ENCODE measurements at places on chromosomes 1 and 21. TPM values are rescaled to one million over a fixed set of nuclear protein-coding genes. Genes with fewer than 3 reads are reported as not detected.

DNA sequence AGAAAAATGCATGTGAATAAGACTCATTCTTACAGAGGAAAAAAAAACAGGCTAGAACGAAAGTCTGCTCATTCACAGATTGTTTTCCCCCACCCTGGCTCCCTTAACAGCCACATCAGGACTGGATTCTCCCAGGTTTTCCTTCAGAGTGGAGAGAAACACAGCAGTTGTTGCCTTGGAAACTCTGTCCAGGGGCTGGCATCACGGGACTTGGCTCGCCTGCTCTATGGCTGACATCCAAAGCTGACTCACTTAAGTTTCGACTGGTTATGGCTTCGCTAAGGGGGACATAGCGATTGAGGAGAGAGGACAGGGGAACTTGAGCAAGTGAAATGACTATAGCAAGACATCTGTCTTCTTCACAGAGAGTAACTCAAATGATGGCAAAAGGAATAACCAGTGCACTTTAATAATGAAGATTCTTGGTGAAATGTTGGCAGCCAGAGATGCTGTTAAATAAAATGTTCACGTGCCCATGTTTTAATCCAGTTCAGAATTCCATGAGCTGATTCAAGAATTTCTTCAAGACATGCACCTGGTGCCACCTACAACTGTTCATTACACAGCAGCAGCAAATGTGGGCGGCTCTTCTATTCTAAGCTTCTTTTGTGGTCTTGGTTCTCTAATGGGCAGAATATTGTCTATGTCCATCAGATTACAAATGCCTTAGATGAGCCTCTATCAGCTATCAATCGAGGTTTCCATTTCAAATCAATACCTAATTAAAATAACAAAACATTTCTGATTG lies 21.8 kb downstream of the MIS18A start:
- H3K4me1 ChIP-seq: no peaks in the 10 kb centered on the region
- peaks cover 8% of the 10 kb centered on the region for H3K27me3 ChIP-seq
- H3K36me3 ChIP-seq: no peaks in the 10 kb centered on the region
- no peak overlapping the region for H3K27ac ChIP-seq
- no peak for DNase-seq

DNA sequence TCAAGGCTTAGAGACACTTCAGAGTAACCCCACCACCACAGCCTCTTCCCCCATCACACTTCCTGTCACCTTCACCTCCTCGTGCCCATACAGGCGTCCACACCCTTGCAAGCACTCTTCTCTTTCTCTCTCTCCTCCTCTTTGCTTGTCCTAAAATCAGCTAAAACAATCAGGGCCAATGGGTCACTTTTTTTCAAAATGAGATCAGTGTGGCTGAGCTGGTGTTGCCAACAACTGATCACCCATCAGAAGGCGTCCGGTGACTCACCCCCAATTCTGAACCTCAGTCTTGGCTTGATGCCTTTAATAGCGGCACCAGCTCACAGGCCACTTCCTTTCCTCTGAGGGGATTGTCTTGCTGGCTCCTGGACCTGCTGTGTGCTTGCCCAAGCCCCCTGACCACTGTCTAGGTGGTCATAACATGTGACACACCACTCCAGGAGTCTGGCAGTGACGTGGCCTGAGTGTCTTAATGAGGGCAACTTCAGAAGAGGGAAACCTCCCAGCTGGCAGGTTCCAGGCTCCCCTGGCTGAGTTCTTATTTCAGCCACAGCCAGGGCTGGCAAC lies 1.6 kb downstream of the DRAXIN start:
- peaks cover 34% of the 10 kb centered on the region for H3K27me3 ChIP-seq
- peak; percentile 70 for DNase-seq
- no peaks in the 10 kb centered on the region for H3K36me3 ChIP-seq
- H3K4me1 ChIP-seq: peaks cover 20% of the 10 kb centered on the region
- no peak overlapping the region for H3K4me3 ChIP-seq
- no peak overlapping the region for H3K27ac ChIP-seq

GRCh38 chr1:152479792-152480595 lies 30.6 kb upstream of the LCE5A start:
- H3K4me1 ChIP-seq: peaks cover 13% of the 10 kb centered on the region
- H3K27me3 ChIP-seq: no peaks in the 10 kb centered on the region
- H3K36me3 ChIP-seq: peaks cover 10% of the 10 kb centered on the region
- H3K4me3 ChIP-seq: no peak overlapping the region

DNA sequence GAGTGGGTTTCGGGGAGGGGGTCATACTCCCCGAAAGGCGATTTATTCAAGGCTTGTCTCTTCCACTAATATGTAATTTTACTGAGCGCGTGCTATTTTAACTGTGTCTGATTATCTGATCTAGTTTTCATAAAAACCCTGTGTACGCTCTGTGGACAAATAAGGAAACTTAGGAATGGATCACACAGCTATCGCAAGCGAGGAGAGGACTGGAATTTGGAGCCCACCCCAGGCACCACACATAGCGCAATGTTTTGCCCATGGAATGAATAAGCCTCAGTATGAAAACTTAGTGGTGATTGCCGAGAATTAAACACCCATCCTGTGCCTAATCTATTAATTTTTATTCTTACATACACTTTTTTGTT lies 9.8 kb upstream of the RAB42 start:
- H3K27me3 ChIP-seq: no peaks in the 10 kb centered on the region
- H3K4me3 ChIP-seq: peak overlapping the region; percentile 91
- H3K36me3 ChIP-seq: peaks cover 39% of the 10 kb centered on the region

DNA sequence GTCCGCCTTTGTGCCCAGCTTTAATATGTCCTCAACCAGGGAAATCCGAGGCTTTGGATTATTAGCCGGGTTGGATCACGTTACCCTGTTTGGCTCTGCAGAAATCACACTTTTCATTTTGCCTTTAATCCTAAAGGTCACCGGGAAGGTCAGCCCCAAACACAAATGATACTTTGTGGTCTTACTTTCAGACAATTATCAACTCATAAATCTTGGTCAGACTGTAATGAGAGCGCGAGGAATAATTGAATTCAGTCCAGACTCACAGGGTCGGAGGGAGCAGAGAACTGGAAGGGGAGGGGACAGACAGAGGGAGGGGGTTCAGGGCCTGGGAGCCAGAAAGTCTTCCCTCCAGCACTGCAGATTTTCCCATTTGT lies 91.7 kb upstream of the NFIA start:
- no peaks in the 10 kb centered on the region for H3K36me3 ChIP-seq
- H3K4me3 ChIP-seq: no peak overlapping the region
- H3K27ac ChIP-seq: no peak overlapping the region
- no peaks in the 10 kb centered on the region for H3K4me1 ChIP-seq

The CAMTA1 gene
- 68.9 TPM for total RNA-seq

- no peaks in the 10 kb centered on the region for H3K36me3 ChIP-seq
- DNase-seq: no peak
- no peak overlapping the region for H3K27ac ChIP-seq
- H3K27me3 ChIP-seq: peaks cover 13% of the 10 kb centered on the region
These were observed 126.9 kb upstream of the TMPRSS2 start for GRCh38 chr21:41634858-41635257.

The LHX8 gene
- not detected for total RNA-seq

The ZFP69 gene
- total RNA-seq: 3.9 TPM

The TIE1 gene
- not detected for total RNA-seq

GRCh38 chr21:36156815-36157670 lies at the start of gene DOP1B:
Gene DOP1B, plus strand, starts transcription at chr21:36156824. Its CDS starts 7,910 bp downstream, at chr21:36164734.
- no peaks in the 10 kb centered on the region for H3K36me3 ChIP-seq
- no peaks in the 10 kb centered on the region for H3K27me3 ChIP-seq
- DNase-seq: peak; percentile 59
- no peak within 1 kb of the TSS for H3K27ac ChIP-seq
- H3K4me3 ChIP-seq: peak within 1 kb of the TSS; percentile 82

GRCh38 chr1:55928576-55928975 lies 650.8 kb downstream of the PLPP3 start:
- no peak overlapping the region for H3K27ac ChIP-seq
- H3K4me1 ChIP-seq: no peaks in the 10 kb centered on the region
- H3K36me3 ChIP-seq: no peaks in the 10 kb centered on the region

Data from activated CD4-positive, alpha-beta memory T cell treated with anti-CD3 and anti-CD28 coated beads for 36 hours (primary cell).